ENCODE measurements at places on chromosomes 3 and 15.
A peak's percentile ranks its signal among the peaks of the same experiment; 100 is the strongest.

- DNase-seq = no peak
Observed at GRCh38 chr3:147119989-147120388, 286.4 kb downstream of the ZIC4 start.

- DNase-seq = no peak
Observed at GRCh38 chr3:24520976-24521419, 26.3 kb upstream of the THRB start.

GRCh38 chr3:40237889-40238571 lies 71.5 kb upstream of the EIF1B start:
- no peak for DNase-seq

GRCh38 chr3:73813291-73813690 lies 188.6 kb upstream of the PDZRN3 start:
- DNase-seq = peak; percentile 25

DNA sequence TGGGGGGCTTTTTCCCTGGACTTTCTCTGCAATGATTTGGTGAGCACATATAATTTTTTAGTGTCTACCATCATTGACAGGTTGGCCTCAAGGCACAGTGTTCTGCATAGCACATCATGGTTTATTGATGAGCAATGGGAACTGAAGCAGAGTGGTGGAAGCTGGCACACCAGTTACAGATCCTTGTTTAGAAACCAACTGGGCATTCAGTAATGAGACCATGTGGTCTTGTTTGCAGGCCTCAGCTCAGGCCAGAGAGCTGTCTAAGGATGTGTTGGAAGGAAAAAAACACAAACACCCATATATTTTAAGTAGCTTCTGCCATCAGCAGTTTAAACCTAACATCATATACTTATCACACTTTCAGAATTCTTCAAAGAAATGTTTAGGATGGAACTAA lies 610.6 kb downstream of the ROBO1 start:
- no peak for DNase-seq

DNA sequence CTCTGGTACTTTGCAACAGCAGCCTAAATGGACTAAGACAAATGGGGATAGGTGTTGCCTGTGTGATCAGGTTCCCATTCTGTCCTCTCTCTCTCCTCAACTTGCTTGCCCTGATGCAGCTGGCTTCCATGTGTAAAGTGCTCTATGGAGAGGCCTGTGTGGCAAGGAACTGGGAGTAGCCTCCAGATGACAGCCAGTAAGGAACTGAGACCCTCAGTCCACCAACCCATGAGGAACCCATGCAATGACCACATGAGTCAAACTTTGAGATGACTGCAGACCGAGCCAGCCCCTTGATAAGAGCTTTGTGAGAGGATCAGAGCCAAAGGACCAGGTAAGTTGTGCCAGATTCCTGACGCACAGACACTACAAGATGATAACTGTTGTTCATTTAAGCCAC lies 74.6 kb upstream of the ADPGK start:
- no peak for DNase-seq

DNA sequence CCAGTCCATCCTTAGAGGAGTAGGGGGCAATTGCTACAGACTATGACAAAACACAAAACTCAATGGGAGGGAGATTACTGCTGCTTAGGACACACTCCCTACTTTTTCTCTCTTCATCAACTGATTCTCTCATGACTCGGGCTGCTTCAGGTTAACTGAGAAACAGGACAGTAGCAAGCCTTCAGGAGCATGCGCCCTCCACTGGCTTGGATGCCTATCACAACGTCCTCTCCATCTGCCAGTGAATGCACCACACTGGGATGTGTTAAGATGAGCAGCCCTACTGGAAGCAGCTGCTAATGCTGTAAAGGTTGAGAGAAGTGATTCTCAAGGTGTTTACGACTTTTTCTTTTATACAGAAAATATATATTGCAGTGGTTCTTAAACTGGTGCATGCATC lies 542.3 kb downstream of the EDEM1 start:
- DNase-seq = no peak
